ENCODE measurements at places on chromosomes 1 and 21. TPM values are rescaled to one million over a fixed set of nuclear protein-coding genes. Genes with fewer than 3 reads are reported as not detected.

Gene ELF3
- total RNA-seq: 0.96 TPM

- H3K27me3 ChIP-seq: peaks cover 4% of the 10 kb centered on the region
- no peak overlapping the region for H3K4me3 ChIP-seq
- H3K36me3 ChIP-seq: no peaks in the 10 kb centered on the region
- no peaks in the 10 kb centered on the region for H3K4me1 ChIP-seq
- no peak overlapping the region for H3K27ac ChIP-seq
- DNase-seq: no peak
These were observed 45.7 kb downstream of the PAX7 start for GRCh38 chr1:18676332-18676781.

- DNase-seq: no peak
- H3K27ac ChIP-seq: no peak overlapping the region
- no peaks in the 10 kb centered on the region for H3K27me3 ChIP-seq
- no peaks in the 10 kb centered on the region for H3K36me3 ChIP-seq
- no peaks in the 10 kb centered on the region for H3K4me1 ChIP-seq
- H3K4me3 ChIP-seq: no peak overlapping the region
These were observed 153.4 kb downstream of the TTLL7 start for GRCh38 chr1:83845437-83846071.

- peaks cover 5% of the 10 kb centered on the region for H3K4me1 ChIP-seq
- no peak for DNase-seq
- H3K27me3 ChIP-seq: no peaks in the 10 kb centered on the region
- H3K36me3 ChIP-seq: peaks cover 27% of the 10 kb centered on the region
These were observed 70.7 kb downstream of the POFUT2 start for GRCh38 chr21:45217010-45217409.

- peaks cover 23% of the 10 kb centered on the region for H3K4me1 ChIP-seq
- peak overlapping the region; percentile 88 for H3K4me3 ChIP-seq
- no peaks in the 10 kb centered on the region for H3K27me3 ChIP-seq
- peak overlapping the region; percentile 96 for H3K27ac ChIP-seq
These were observed 3.7 kb upstream of the CCN1 start for GRCh38 chr1:85576642-85577418.

GRCh38 chr1:230863449-230863848, 4.9 kb downstream of the C1orf198 start:
- H3K36me3 ChIP-seq: peaks cover 6% of the 10 kb centered on the region
- peak overlapping the region; percentile 96 for H3K27ac ChIP-seq
- no peaks in the 10 kb centered on the region for H3K27me3 ChIP-seq
